ENCODE measurements at places on chromosomes 13 and 19.

GRCh38 chr19:7293762-7294557 is at the start of gene INSR:
Gene INSR (minus strand): TSS chr19:7294414. CDS start chr19:7293891, 523 bp downstream.
- peak; percentile 50 for DNase-seq

- no peak for DNase-seq
Observed at GRCh38 chr13:49046002-49046401, 70.3 kb downstream of the FNDC3A start.

DNA sequence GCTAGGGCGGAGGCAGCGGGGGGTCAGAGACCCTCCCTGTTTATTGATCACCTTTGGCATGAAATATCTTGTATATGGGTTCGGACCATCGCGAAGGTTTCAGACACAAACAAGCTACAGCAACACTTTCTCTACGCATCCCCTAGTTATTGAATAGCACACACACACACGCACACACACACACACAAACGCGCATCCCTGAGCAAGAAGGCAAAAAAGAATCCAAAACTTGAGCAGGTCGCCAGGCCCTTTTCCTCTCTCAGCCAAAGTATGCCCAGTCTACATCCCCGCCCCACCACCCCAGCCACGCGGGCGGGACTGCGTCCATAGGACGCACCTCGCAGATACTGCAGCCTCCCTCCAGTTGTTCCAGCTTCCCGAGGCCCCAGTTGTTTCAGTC is 16.0 kb downstream of the POU4F1 start:
- no peak for DNase-seq

- DNase-seq = peak; percentile 98
Observed at GRCh38 chr19:47240996-47241918, 10.3 kb upstream of the BBC3 start.

GRCh38 chr19:49558591-49558990 is 21.8 kb downstream of the NOSIP start:
- peak; percentile 70 for DNase-seq

GRCh38 chr19:8251025-8251472 is 41.9 kb downstream of the CERS4 start:
- no peak for DNase-seq

DNA sequence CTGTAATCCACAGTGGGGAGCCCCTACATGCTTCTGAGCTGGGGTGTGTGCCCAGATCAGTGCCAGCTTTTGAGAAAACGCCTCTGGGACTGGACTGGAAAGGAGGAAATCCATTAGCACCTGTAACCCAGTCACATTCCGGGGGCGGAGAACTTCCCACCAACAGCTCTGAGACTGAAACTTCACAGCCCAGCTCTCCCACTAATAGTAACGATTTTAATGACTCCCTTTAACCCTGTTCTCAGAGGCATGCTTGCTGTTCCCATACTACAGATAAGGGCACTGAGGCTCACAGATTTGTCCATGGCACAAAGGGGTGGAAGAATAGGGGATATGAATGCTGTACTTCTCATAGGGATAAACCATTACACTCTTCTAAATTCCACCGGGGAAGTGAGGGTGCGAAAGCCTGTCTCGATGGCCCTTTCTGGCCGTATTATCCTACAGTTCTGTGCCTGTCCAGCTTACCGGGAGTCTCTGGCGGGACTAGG is 851 bp downstream of the FBXO46 start:
- no peak for DNase-seq

DNA sequence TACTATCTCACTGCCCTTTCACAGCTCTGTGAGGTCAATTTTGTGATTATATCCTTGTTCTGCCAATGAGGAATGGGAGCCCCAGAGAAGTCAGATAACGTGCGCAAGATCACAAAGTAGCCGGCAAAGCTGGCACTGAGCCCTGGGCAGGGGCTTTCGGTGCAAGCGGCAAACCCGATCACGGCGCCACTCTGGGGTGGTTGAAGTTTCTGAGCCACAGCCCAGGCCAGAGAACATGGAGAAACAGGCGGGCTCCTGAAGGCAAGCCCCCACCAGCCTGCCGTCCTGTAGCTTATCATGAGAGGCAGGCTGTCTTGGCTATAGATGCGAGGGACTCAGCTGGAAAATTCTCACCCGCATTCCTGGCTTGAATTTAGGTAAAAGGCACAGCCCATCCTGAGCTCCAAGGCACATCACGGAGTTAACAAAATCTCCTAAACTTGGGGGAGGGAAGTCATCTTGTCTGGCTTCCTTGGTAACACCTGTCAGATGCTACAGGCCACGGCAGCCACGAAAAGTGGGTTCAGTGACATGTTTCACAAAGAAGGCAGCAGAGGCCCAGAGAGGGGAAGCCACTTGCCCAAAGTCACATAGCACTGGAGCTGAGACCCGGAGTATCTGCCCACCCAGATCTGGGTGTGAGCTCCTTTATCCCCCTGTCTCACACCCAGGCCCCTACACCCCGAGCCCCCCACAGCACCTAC is 12.5 kb downstream of the TNNT1 start:
- no peak for DNase-seq

DNA sequence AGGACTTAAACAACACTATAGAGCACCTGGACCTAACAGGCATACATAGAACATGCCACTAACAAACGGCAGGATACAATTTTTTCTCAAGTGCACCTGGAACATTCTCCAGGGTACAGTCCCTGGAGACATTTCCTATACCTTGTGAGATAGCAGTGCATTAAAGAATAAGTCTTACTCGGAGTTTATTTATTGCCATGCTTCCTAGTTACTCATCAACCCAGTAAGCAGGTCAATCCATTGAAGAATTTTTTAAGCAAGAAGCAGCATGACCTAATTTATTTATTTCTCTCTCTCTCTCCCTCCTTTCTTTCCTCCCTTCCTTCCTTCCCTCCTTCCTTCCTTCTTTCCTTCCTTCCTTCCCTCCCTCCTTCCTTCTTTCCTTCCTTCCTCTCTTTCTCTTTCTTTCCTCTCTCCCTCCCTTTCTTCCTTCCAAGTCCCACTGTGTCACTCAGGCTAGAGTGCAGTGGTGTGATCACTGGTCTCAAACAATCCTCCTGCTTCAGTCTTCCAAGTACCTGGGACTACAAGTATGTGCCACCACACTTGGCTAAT is 6.6 kb upstream of the TFDP1 start:
- no peak for DNase-seq

DNA sequence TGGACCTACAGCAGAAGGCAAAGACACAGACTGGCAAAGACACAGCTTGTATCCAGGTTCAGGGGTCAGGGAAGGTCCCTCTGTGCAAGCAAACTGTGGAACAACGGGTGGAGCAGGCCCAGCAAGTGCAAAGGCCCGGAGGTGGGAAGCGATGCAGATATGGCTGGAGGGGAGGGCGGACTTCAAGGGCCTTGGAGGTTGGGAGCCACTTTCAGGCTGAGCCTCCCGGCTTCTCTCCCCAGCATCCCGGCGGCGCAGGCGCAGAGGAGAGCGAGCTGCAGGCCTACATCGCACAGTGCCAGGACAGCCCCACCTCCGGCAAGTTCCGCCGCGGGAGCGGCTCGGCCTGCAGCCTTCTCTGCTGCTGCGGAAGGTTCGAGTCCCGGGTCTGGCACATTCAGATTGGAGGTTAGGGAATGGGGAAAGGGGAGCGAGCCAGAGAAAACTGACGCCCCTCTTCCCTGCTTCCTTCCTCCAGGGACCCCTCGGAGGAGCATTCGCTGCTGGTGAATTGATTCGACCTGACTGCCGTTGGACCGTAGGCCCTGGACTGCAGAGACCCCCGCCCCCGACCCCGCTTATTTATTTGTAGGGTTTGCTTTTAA is 2.1 kb upstream of the PNPLA6 start:
- no peak for DNase-seq

DNA sequence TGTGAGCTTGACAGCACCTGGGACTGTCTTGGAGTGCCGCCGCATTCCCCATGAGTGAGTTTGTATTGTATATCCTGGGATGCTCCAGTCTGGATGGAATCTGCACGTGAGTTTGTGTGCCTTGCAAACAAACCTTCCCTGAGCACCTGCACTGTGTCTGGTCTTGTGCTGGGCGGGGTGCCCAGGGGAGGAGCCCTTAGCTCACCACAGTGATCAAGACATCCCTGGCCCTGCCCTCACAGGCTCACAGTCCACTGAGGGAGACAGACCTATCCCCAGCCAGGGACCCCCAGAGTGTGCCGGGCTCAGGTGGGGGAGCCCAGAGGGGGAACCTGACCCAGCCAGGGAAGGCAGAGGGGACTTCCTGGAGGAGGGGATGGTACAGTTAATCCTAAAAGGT is 1.7 kb upstream of the BCAM start:
- no peak for DNase-seq

GRCh38 chr13:31431722-31432137 is 232.0 kb downstream of the B3GLCT start:
- peak; percentile 44 for DNase-seq

DNA sequence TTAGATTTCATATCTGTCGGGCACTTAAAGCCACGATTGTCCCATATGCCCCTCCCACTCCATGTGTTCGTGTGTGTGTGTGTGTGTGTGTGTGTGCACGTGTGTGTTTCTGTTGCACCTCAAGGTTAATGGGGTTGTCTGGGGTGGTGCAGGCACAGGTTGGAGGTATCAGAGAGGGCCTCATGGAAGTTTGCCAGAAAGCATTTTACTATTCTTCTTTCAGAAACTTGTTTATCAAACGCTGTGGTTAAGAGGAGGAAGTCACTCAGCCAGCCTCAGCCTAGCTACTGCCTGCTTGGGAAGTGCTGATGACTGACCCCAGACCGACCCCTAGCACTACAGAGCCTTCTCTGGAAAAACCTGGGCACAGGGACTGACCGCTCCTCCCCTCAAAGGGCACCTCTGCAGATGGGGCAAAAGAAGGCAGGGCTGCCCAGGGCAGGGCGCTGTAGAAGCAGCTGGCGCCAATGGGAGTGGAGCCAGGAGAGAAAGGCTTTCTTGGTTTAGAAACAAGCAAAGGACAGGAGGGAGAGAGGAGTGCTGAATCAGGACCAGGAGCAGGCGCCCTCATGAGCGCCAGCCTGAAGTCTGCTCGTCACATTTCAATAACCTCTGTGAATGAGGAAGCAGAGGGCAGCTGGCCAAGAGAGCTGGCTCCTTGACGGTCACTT is 3.9 kb downstream of the SIAH3 start:
- DNase-seq = peak; percentile 68

GRCh38 chr19:30646806-30647205 is 274.6 kb downstream of the ZNF536 start:
- DNase-seq = no peak

GRCh38 chr13:32428581-32429432 is 877 bp upstream of the N4BP2L1 start:
- no peak for DNase-seq

GRCh38 chr13:103557878-103558277 is 491.7 kb upstream of the SLC10A2 start:
- no peak for DNase-seq

- DNase-seq = no peak
Observed at GRCh38 chr19:4058693-4059452, 7.8 kb downstream of the ZBTB7A start.

DNA sequence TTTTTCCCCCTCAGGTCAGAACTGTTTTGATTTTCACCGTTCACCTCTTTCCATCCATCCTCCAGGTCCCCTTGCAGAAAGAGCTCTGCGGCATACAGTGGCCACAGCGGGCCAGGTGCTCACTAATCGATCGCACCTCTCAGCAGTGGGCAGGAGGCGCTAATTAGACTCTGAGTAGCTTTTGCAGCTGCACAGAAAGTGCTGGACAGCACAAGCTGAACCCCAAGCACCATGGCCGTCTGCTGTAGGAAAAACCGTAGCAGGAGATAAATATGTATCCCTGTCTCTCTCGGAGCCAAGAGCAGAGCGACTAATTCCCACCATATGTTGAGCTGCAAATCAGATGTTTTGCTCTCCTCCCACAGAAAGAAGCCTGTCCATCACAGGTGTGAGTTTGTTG is 54.4 kb downstream of the PEX11G start:
- no peak for DNase-seq

DNA sequence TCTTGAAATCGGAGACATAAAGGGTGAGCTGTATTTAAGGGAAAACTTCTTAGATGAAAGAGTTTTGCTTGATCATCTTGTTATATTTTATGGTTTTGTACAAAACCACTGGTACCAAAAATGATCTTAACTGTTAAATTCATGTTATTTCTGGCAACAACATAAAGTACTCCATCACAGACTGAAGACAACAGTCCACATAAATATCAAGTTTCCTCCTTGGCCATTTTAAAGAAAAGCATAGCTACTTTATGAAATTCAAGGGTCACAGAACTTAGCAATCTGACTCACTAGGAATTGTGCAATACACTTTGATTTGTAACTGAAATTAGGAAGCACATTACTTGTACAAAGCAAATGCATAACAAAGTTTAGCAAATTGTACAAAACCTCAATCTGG is 66.3 kb downstream of the TBC1D4 start:
- no peak for DNase-seq

GRCh38 chr19:20051841-20052768 is 12.8 kb upstream of the ZNF682 start:
- peak; percentile 80 for DNase-seq

DNA sequence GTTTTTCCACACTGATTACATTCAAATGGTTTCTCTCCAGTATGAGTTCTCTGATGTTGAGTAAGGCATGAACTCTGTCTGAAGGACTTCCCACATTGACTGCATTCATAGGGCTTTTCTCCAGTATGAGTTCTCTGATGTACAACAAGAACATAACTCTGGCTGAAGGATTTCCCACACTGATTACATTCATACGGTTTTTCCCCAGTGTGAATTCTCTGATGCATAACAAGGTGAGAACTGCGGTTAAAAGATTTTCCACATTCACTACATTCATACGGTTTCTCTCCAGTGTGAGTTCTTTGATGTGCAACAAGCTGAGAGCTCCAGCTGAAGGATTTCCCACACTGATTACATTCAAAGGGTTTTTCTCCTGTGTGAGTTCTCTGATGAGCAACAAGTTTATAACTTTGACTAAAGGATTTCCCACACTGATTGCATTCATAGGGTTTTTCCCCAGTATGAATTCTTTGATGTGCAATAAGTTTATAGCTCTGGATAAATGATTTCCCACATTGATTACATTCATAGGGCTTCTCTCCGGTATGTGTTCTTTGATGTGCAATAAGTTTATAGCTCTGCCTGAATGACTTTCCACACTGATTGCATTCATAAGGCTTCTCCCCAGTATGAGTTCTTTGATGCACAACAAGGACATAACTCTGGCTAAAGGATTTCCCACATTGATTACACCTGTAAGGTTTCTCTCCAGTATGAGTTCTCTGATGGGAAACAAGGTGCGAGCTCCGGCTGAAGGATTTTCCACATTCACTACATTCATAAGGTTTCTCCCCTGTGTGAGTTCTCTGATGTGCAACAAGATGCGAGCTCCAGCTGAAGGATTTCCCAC is 23.5 kb downstream of the ZNF180 start:
- DNase-seq = no peak

DNA sequence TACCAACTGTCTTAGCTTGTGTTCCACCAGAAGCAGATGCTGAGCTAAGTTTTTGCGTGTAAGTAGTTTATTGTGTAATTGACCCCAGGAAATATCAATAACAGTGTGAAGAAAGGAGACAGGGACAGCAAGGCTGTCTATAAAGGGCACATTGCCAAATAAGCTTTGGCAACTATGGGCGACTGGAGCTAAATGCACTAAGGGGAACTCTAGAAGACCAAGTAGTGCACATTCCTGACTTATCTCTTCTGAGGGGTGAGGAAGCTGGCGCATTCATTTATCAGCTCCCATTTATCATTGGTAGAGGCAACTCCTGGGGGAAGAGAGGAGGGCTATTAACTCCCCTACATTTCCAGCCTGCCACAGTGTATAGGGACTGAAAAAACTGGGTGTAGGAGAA is 135.0 kb downstream of the DLEU7 start:
- DNase-seq = no peak
